SJCRH30 (cell line): ENCODE measurements at places on chromosomes 3 and 15. TPM values are rescaled to one million over a fixed set of nuclear protein-coding genes. Genes with fewer than 3 reads are reported as not detected.

GRCh38 chr15:75073197-75073596 lies 49.8 kb downstream of the PPCDC start:
- DNase-seq: no peak

- DNase-seq: no peak
Observed at GRCh38 chr15:85026304-85027032, 44.8 kb downstream of the PDE8A start.

Gene RTP1
- total RNA-seq: not detected in 2 replicates

DNA sequence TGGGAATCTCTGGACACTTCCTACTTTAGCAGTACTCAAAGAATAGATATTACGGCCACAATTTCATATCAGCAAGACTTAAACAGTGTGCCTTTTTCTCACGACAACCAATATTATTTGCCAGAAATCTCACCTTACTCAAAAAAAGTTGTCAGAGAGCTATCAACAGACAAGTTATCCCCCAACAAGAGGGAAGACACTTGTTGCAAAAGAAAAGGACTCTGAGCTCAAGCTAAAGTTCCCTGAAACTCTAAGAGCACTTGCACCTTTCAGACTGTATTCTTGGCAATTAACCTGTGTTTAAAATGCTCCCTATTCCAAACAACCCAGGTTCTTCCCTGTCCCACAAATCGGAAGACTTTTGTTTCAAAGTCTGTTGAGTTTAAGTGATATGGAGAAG lies 4.5 kb downstream of the LRIG1 start:
- no peak for DNase-seq

Gene GOLGA8Q
- 0.18 TPM in 1 of 2 replicates, not detected in the other for total RNA-seq

Gene IQCH
- total RNA-seq: 3.2 and 3.7 TPM in 2 replicates

DNA sequence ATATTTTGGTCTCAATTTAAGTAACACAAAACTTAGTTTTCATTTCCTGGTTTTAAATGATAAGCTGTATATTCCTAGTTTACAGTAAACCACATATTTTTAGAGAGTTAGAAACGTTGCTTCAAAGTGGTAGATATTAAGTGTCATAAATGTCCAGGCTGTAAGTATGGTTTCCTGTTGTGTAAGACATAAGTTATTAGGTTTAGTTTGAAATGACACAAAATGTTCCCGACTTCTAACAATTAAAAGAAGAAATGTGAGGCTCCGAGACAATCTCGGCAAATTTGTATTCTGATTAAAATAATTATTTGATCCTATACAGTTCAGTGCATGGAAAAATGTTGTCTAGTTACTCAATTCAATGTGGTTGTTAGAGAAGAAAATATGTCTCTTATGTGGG lies 387.3 kb downstream of the EPHA3 start:
- no peak for DNase-seq

Gene SRGAP3
- not detected in 2 replicates for total RNA-seq

- no peak for DNase-seq
Observed at GRCh38 chr3:100231668-100232067, 29.1 kb upstream of the TBC1D23 start.

Gene GUCA1C
- not detected in 2 replicates for total RNA-seq

Gene ASB14
- 0.08 TPM in 1 of 2 replicates, not detected in the other for total RNA-seq

Gene LRRC49
- total RNA-seq: 12.6 and 21.1 TPM in 2 replicates

Gene GOLGA6L10
- 0.10 TPM in 1 of 2 replicates, not detected in the other for total RNA-seq

Gene FAM107A
- 2.0 and 2.6 TPM in 2 replicates for total RNA-seq

- DNase-seq: no peak
Observed at GRCh38 chr15:64865126-64865997, 23.6 kb downstream of the PLEKHO2 start.

DNA sequence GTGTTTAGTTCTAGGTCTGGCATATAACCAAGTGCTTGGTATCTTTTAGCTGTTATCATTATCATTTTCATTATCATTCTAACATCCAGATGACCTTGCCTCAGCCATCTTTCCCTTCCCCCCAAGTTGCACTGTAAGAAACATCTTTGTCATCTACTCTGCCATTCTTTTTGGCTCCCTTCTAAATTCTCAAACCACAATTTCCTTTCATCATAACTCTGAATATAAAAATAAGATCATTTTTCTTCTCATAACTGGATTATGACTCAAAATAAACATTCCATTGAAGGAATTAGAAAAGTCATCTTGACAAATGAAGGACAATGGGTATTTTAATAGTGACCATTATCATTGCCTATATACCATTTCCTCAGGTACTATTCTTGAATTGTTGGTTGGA lies 786.2 kb downstream of the AGBL1 start:
- DNase-seq: no peak

DNA sequence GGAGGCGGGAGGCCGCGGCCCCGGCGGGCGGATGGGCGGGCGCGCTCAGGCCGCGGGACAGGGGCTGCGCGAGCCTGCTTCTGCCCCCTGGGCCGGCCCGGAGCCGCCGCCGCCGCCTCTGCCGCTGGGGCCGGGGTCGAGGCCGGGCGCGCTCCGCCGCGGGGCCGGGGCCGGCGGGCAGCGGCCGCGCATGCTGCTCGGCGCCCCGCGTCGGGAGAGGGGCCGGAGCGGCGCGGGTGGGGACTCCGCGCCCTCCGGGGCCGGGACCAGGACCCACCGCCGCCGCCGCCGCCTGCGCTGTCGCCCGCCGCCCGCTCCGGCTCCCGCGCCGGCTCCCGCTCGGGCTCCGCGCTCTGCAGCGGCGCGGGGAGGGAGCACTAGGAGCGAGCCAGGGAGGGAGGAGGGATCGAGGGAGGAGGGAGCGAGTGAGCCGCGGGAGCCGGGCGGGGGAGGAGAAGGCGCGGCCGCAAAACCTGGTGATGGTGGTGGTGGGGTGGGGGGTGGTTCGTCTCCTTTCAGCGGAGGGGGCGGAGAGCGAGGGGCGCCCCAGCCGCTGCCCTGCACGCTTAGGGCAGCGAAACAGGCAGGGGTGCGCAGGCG lies at the start of gene LINGO1:
Gene LINGO1, minus strand, starts transcription at position 379 of the 600 bp plus-strand sequence. CDS start 597 bp downstream, outside the sequence.
- no peak for DNase-seq

- no peak for DNase-seq
Observed at GRCh38 chr3:40336101-40336500, 26.6 kb downstream of the EIF1B start.

DNA sequence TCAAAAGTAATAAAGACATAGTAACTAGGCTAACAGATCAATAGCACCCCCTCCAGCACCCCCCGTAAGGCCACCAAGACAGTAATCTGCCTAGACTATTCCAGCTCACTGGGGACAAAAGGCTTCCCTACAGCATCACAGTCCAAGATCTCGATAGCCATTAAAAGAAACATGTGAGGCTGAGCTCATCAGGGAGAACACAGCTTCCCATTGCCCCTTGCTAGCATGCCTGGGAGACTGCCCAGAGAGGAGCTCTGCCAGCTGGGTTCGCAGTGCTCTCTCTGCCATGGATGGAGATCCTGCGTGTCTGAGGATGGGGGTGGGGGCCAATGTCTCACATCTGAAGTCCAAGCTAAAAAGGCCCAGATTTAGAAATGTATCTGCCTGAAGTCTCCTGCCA lies 17.8 kb downstream of the LRIG1 start:
- no peak for DNase-seq

DNA sequence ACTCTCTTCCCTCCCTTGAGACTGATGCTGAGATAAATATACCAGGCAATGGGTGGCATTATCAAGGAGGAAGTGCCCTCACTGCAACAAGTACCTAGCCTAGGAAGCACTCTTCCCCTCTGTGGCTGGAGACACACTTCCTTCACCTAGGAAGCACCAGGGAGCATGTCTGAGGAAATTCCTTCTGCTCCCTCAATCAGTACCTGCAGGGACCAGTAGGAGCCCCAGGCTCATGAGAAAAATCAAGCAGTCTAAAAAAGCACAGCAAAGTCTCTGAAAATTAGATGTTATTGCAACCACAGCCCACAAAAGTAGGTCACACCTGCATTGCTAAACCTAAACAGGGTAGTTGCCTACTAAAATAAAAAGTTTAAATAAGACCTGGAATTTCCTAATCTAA lies 78.2 kb upstream of the TRPM1 start:
- DNase-seq: no peak

DNA sequence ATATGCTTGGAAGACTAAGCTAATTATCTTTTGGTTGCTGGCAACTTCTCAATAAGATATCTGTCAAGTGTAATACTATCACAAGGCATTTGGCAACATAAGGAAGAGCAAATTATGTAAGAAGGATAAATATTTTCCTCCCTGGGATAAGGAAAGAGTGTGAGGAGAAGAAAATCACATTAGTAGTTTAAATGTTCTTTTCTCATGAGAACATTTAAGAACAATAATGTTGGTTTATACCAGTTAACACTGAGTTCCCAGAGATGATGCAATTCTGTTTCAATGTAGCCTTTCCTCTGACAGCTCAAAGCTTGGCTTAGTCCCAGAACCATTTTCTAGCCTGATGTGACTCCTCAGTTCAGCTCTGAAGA lies 66.1 kb upstream of the NPHP3 start:
- DNase-seq: peak; percentile 39

DNA sequence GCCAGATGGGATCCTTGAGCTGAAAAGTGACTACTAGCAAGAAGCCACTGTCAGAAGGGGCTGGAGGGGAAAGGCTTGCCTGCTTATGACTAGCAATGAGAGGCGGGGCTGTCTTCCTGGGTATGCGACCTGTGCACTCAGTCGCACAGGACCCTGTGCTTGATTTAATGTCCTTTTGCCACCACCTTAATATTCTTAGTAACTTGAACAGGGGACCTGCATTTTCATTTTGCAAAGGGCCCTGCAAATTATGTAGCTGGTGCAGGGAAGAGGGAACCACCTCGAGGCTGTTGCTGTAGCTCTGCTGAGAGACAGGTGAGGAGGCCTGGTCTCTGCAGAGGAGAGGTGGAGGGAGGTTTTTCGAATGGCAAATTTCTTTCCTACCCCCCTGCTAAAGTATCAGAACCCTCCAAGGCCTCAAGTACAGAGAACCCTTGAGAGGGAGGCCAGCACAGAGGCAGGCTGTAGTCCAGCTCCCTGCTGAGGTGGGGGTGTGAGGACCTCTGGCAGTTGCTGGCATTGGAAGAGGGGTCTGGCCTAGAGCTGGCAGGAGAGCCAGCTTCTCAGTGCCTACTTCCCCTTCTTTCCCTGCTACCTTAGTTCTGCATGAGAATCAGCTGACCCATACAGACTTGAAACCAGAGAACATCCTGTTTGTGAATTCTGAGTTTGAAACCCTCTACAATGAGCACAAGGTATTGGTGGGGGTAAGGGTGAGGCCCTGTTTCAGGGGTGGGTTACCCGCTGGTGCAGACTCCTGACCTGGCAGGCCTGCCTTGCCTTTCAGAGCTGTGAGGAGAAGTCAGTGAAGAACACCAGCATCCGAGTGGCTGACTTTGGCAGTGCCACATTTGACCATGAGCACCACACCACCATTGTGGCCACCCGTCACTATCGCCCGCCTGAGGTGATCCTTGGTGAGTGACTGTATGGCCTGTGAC lies 11.4 kb downstream of the CLK3 start:
- DNase-seq: no peak

DNA sequence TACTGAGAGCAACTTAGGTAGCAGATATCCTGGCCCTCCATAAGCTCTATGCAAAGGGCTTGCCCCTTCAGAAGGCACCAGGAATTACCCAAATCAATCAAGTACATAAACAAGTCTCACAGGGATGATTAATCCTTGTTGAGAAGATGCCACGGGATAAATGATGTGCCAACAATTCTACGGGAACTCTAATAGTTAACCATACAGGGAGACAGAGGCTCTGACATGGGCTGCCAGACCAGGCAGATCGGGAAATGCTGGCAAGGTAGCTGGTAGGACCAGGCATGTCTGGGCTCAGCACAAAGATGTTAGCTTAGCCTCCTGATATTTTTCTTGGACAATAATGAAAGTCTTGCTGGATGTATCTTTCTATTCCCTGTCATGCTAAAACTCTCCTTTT lies 249.3 kb upstream of the THBS1 start:
- DNase-seq: no peak

DNA sequence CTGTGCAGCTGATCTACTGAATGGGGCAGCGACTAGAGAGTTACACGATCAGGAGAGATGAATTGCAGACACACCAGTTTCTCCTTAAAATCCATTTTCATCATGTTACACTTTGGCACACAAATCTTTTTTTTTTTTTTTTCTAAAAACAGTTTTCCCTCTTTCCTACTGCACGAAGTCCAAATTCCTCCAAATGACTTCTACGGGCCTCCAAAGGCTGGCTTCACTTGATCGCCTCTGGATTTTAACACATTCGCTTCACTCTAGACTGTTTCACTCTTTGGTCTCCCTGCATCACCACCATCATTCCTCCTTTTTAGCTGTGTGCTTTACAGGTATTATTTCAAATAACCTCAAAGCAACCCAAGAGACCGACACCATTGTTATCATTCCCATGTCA lies 268.6 kb downstream of the RORA start:
- DNase-seq: no peak

Gene CPB1
- total RNA-seq: not detected in 2 replicates

- DNase-seq: no peak
Observed at GRCh38 chr15:77696871-77697270, 64.2 kb upstream of the LINGO1 start.

DNA sequence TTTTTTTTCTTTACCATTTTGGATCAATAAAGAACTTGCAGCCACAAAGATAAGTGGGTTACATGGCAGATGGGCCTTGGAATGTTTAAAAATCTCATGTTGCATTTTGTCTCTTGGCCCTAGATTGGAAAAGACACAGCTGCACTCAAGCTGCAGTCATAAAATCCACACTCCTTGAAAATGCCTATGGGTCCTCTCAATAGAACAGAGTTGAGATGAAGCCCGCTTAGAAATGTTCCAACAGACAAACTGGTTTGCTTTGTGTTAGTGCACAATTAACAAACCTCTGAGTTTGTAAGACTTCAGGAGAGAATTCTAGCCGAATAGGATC lies 401.2 kb upstream of the CDIN1 start:
- DNase-seq: no peak

DNA sequence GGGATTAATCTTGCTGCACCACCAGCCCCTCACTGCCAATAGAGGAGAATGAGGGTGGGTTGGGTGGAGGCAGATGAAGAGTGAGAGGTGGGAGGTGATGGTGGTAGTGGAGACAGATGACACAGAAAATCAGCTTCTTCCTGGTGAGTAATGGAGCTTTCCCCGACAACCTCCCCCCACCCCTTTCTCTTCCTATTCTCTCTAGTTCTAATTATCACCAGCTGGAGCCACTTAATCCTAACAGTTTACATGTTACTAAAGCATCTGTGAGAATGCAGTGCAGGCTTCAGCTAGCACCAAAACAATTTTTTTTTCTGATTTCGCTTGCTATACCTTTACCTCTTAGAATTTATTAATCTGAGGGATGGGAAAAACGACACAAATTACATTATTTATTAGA lies 116.1 kb upstream of the DNAJC19 start:
- no peak for DNase-seq

Gene HOMER2
- total RNA-seq: 6.8 and 7.3 TPM in 2 replicates

- DNase-seq: no peak
Observed at GRCh38 chr3:2790266-2790815, 319.8 kb downstream of the IL5RA start.

Gene SMCO1
- total RNA-seq: not detected in 2 replicates

Gene NISCH
- total RNA-seq: 32.8 and 43.5 TPM in 2 replicates

Gene CDHR4
- total RNA-seq: not detected in 2 replicates

Gene CELSR3
- total RNA-seq: 1.1 and 1.7 TPM in 2 replicates

DNA sequence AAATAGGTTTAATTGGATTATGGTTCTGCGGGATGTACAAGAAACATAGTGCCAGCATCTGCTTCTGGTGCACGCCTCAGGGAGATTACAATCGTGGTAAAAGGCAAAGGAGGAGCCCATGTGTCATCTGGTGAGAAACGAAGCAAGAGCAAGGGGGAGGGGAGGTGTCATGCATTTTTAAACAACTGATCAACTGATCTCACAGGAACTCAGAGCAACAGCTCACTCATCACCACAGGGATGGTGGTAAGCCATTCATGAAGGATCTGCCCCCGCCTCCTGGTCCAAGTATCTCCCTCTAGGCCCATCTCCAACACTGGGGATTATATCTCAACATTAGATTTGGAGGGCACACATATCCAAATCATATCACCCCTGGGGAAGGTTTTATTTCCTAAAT lies 42.1 kb upstream of the FGF7 start:
- DNase-seq: no peak
